ENCODE measurements at places on chromosomes 4 and X.

GRCh38 chr4:45062935-45063545, 336.7 kb upstream of the GNPDA2 start:
- no peak for DNase-seq

DNA sequence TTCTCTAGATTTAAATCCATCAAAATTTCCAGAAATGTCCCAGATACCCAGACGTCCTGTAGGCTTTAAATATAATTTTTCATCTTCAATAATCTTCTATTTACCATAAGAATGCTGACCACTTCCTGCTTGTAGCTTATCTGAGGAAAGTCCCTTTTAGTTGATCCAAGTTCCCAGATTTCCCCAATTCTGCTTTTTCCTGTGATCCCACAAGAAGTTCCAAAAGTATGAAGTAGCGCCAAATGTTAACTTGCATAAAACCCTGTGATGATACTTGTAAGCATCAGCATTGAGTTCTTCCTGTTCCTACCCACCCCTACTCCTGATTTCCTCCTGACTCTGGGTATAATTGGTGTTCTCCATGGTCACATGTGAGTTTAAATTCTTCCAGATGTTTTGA, 10.6 kb upstream of the TLR8 start:
- no peak for DNase-seq

DNA sequence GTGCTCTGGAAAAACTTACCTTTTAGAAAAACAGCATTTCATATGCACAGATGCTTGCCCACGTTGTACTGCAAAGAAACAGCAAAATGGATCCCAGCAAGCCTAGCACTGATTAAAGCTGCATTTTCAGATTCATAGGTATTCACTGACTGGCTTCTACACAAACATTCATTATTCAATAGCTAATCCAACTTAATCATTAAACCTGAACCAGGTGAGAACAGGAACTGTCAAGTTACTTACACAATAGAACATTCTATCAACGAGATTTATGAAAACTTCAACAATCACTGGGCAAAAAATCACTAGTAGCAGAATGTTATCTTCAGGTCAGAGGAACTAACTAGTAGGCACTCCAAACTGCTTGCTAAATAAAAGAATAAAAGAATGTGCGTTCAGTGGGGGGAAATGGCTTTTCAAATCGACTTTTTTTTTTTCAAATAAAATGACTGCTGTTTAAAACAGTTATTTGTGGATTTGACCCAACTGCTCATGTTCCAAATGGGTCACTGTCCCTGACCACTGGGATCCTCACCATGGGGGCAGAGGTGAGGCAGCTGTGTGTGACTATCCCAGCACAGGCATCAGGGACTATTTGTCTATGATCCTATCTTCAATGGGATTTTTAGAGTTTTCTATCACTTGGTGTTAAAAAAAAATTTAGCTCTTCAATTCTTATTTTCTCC, 42.3 kb downstream of the STX18 start:
- DNase-seq: no peak

DNA sequence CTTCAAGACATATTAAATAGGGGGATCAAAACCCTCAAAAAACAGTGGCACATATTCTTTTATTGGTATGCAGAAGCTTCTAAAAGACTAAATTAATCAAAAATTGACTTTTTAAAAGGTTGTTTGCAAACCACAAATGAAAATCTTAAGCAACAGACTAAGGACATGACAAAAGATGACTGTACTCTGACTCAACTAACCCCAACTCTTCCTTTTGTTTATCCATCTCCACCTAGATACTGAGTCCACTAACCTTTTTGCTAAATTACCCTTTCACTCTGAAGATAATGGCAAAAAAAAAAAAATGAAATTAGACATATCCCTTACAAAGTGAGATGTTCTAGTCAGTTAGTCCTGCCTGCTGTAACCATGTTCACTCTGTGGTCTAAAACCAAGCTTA, 91.6 kb upstream of the NLRP2B start:
- no peak for DNase-seq

DNA sequence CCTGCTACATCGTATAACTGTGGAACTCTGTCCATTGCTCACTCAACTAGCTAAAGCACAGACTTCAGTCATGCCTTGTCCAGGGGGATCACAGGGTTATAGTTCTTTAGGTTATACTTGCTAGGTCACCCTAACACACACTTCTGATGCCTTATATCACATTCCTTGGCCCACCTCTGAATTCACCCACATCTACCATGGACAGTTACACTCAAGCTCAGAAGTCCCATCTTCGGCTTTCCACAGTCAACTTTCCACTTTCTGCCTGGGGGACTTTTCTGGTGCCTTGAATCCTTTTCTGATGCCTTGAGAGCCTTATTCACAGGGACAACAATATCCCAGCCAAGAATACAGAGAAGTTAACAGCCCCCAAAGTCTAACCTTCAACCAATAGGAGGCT, 129.2 kb upstream of the MAOA start:
- no peak for DNase-seq

DNA sequence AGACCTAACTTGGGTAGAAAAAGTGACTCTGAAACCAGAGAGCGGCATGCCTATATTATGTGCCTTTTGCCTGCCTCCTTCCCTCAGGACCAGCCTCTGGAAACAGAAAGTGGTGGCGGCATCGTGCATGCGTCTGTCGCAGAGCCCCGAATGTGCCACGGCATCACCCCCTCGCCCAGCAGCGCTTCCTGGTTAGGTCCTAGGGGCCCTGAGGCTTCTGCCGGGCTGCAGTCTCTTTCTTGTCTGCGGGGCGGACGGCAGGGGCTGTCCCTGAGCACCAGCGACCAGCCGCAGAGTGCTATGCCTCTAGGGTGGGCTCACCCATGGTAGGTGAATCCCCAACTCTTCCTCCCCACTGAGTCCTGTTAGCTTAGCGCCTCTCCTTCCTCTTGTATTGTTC, 68.7 kb downstream of the VSIG4 start:
- no peak for DNase-seq

DNA sequence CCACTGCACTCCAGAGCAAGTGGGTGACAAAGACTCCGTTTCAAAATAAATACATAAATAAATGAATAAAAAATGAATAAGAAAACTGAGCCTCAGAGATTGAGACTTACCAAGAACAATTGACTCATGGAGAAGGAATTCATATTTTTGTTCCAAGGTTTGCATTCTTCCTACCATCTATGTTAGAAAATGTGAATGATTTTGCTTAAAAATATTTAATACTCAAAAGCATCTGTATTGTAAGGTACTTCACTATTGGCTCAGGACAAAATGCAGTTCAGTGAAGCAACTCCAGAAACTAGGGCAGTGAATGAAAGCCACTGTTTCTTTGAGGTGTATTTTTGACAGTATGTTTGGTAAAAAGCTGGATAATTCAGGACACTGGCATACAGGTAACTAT, 54.1 kb downstream of the XAGE2 start:
- DNase-seq: no peak

GRCh38 chr4:101540336-101540735, 193.0 kb upstream of the PPP3CA start:
- no peak for DNase-seq

DNA sequence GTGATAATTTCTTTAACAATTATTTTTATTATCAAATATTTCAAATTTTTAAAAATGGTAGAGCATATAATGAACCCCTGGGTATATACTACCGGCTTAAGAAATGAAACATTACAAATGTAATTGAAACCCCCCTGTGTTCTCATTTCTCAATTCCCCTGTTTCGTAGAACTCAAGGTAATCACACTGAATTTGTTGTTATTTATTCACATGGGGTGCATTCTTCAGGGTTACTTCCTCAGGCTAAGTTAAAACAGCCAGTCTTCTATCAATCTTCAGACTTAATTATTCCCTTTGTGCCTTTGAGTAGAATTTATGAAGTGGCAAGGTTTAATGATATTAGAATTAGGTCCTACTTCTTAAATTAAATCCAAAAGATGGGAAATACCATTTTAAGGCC, 128.2 kb downstream of the ANAPC10 start:
- DNase-seq: no peak

- no peak for DNase-seq
These were observed 211.6 kb downstream of the SH2D1A start for GRCh38 chrX:124557976-124558375.

DNA sequence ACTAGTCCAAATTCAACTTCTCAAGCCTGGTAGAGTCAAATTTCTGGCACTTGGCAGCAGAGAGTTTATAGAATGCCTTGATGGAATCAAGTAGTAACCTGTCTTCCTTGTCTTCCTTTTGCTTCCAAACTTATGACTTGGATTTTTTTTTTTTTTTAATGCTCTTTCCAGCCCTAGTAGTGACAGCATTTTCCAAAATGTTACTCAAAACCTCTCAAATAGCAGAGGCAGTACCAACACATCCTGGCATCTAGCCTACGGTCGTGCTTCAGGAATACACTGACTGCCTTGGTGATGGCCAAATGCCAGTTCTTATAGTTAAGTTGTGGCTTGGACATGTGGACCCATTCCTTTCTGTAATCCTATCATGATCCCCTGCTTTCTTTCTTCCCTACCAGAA, 46.0 kb downstream of the GALNT7 start:
- no peak for DNase-seq

DNA sequence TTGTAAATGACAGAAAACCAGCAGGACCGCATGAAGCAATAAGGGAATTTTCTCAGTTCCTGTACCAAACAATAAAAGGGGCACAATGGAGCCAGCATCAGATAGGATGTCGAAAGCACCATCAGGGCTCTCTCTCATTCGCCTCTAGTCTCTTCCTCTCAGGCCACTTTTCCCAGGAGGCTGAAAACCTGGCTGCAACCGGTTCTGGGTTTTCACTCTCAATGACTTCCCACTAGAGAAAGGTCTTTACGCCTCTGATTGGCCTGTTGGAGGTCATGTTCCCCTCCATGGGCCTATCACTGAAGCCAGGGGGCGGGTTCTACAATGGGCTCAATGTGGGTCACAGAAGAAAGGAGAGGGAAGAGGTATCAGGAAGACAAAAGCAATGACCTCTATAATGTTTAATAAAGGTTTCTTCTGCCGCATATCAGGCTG, 29.3 kb downstream of the ZNF827 start:
- no peak for DNase-seq

DNA sequence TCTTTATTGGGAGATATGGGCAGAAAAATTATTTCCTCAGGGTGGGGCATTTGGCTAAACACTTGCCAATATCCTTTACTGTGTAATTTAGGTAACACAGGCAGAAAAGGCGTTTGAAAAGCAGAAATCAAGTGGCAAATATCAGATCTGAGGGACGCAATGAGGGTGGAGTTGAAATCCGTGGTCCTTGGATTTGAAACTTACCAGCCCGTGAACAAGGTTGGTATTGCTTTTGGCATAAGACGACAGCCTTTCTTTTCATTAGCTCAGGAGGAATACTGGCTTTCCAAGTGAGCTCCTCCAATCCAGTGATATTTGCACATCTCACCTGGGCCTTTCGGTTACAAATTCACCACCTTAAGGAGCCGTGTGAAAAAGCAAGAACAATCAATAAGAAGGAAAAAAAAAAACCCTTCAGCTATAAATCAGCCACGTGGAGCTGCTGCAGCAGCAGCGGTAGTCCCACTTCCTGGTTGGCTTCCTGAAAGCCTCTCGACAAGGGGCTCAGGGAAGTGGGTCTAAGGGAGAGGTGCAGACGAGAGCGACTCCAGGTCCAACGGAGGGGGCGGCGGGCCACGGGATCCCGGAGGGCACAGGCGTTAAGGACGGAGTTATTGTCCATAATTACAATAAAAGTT, 734 bp upstream of the GALNT7 start:
- peak; percentile 14 for DNase-seq

- no peak for DNase-seq
These were observed 4.1 kb downstream of the ZNF185 start for GRCh38 chrX:152901816-152902501.

DNA sequence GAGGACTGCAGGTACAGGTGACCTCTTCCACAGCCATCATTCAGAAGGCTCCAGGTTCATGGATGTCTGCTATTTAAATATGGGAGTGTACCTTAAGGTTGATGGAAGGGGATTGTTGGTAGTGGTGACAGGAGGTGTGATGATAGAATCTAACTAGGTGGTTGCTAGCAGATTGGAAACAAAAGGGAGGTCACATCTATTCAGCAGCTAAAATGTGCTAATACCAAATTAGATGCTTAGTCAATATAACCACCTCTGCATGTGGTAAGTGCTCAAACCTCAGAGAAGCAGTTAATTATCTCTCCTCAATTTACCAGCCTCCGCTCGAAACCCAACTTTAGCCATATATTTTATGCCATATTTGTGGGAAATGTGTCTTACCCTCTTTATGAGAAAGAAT, 98.7 kb upstream of the CCSER1 start:
- no peak for DNase-seq

GRCh38 chr4:17580969-17581368, 4.0 kb downstream of the LAP3 start:
- no peak for DNase-seq

- DNase-seq: no peak
These were observed 107.0 kb downstream of the ARAP2 start for GRCh38 chr4:36137336-36137735.

GRCh38 chr4:11467931-11468330, 39.2 kb upstream of the HS3ST1 start:
- DNase-seq: peak; percentile 1

- no peak for DNase-seq
These were observed 114.4 kb downstream of the ZNF518B start for GRCh38 chr4:10342866-10343265.

DNA sequence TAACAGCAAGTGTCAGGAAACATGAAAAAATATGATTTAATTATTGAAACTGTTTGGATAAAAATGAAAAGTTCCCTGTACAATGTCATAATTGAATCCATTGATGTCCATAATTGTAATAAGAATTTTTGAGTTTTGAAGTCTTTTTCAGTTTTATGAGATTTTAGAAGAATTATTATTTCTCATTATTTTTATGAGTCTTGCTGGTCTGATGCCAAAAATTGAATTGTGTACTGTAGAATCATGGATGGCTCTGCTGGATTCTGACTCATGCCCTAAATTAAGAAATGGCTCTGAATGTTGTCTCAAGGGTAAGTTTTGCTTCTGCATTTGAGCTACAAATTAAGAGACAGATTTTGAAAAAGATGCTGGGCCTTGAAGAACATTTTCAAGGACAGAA, 132.8 kb upstream of the MAP9 start:
- DNase-seq: no peak

DNA sequence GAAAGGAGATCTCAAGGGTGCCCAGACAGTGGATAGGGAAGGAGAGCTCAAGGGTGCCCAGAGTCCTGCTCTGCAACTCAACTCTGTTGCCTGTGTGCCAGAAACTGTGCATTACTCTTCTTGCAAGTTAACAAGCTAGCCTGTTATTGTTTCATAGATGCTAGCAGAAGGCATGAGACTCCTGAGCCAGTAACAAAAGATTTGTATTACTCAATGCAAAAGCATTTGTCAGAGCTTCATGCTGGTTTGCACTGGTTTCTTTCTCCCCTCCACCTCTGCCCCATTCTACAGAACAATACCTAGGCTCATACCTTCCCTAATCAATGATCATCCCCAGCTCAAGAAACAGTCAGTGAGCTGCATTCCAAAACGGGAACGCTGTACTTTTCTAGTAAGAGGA, 124.5 kb upstream of the NEIL3 start:
- DNase-seq: no peak

GRCh38 chr4:53141308-53141707, 224.6 kb downstream of the SCFD2 start:
- no peak for DNase-seq
